GM23248 (cell line): ENCODE measurements at places on chromosomes 5 and 9.

GRCh38 chr5:154794525-154795234 is 39.5 kb downstream of the LARP1 start:
- DNase-seq = peak; percentile 23

DNA sequence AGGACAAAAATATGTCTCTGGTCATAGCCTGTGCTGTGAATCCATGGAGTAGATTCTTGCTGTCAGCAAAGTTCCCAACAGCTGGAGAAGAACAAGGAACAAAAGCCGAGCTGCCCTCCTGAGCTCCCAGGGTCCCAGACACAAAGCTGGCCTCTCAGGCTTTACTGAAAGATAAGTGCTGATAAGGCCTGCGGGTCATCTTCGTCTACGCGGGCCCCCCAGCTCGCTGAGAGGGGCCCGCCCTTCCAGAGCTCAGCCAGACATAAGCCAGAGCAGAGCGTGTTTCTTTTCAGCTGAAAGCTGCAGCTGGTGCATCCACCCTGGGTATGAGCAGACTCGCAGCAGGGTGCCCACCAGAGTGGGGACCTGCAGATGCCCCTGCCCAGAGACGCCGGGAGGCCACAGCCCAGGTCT is 84.7 kb downstream of the HSD17B3 start:
- no peak for DNase-seq

GRCh38 chr9:89426384-89426961 is 71.4 kb downstream of the SEMA4D start:
- no peak for DNase-seq

DNA sequence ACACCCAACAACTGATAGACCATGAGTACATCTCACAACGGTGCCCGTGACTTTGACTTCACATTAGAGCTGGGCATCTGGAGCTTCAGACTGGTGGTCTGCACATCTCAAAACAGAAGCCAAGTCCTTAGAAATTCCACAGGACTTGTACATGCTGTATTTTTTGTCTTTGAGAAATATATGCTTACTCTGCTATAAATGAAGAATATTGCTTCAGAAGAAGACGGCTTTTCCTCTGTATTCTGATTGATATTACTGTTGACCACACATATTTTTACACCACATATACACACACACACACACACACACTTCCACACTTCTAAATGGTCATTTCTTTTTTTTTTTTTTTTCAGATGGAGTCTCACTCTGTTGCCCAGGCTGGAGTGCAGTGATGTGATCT is 338.3 kb upstream of the KIF2A start:
- DNase-seq = no peak

DNA sequence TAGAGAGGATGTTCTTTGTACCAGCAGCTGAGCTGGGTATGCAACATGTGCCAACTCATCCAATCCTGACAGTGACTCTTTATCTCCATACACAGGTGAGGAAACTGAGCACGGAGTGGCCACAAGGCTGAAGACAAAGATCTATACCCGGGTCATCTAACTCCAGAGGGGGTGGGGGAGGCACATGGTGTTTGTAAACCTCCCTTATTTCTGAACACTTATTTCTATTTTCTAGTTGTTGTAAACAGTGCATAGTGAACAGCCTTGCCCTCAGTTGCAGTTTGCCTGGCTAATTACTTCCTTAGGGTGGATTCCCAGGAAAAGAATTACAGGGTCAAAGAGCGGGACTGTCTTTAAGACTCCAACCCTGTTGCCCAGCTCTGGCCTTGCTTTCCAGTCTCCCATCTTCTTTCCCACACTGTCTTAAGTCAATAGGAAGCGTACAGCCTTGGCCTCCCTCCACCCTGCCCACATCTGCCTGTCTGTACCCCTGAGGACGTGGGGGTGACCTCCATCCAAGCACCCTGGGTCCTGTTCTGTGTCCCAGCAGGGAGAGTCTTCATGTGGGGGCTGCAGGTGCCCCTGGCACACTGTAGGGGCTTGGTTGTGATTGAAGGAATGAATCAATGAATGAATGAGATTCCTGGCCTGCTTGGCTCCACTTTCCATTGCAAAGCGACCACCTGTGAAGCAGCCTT is 13.2 kb upstream of the FIBCD1 start:
- DNase-seq = no peak

GRCh38 chr9:97756991-97757390 is 59.9 kb upstream of the XPA start:
- no peak for DNase-seq

- DNase-seq = no peak
These were observed 139.1 kb upstream of the FSTL4 start for GRCh38 chr5:133751421-133751820.

- no peak for DNase-seq
These were observed 27.5 kb downstream of the ARL15 start for GRCh38 chr5:54282876-54283275.

DNA sequence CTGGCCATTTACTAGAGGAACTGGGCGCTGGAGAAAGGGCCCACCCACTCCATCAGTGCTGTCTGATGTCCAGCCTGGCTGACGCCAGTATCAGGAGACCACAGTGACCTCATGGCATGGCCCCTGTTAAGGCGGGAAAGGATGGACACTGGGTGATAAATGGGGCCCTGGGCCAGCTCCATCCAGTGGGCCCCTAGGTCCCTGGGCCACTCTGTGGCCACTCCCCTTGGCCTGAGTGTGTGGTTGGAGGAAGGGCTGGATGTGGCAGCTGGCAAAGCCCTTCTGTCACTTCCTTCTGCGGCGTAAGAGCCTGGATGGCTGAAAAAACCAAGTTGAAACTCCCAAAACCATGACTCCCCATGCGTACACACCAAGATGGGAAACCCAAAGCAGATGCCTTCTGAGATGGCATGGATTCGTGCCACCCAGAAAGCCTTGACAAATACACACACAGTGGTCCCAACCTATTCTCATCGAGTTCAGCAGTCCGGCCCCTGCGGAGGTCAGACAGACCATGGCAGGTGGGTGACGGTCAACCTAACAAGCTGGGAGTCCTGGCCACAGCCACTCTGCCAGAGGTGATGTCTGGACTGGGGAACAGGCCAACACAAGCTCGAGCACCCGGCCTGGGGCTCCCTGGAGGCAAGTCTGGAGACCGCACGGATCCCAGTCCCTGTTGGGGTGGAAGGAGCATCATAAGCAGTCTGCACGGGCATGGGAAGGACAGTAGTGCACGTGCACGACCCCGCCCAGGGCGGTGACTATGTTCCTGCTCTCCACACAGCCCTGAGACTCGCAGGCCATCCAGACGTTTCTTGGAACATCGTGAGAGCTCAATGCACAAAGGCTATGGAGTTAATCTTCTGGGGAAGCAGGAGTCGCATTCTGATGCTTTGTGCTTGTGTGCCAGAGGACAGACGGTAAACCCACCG is 45.2 kb upstream of the NOTCH1 start:
- no peak for DNase-seq

- no peak for DNase-seq
These were observed 11.2 kb downstream of the FXN start for GRCh38 chr9:69046723-69047122.

DNA sequence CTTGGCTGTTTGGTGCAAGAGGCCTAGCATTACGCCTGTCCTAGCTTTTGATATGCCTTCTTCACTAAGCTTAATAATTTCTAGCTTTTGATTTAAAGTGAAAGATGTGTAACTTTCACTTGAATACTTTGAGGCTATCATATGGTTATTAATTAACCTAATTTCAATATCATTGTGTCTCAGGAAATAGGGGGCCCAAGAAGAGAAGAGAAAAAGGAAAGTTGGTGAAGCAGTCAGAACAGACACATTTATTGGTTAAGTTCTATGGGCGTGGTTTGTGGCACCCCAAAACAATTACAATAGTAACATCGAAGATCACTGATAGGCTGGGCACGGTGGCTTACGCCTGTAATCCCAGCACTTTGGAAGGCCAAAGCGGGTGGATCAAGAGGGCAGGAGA is 40.9 kb upstream of the F2RL2 start:
- no peak for DNase-seq

DNA sequence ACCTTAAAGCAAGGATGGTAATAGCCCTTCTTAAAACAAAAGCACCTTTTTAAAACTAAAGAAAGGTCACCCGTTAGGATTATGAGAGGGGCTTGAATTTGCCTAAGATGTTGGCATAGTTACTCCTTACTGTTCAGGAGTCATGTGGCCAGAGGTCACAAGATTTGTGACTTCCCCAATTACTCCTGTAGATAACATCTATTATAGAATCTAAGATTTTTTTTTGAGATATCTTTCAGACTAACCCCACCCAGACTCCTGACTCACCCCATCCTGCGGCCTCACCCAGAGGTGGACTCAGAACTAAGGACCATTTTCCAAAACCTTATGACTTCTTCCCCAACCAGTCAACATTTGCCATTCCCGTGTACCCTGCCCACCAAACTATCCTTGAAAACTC is 2.4 kb downstream of the CD180 start:
- no peak for DNase-seq

GRCh38 chr9:132732326-132733259 is 62.3 kb downstream of the GTF3C4 start:
- DNase-seq = peak; percentile 7

GRCh38 chr9:15138357-15138686 is 168.7 kb downstream of the TTC39B start:
- DNase-seq = no peak

GRCh38 chr5:107980923-107981692 is 310.4 kb upstream of the EFNA5 start:
- no peak for DNase-seq

- peak; percentile 1 for DNase-seq
These were observed 257.7 kb downstream of the MCTP1 start for GRCh38 chr5:95027151-95027721.

GRCh38 chr9:85425153-85425611 is 316.6 kb downstream of the AGTPBP1 start:
- peak; percentile 67 for DNase-seq

GRCh38 chr5:68055686-68056085 is 159.9 kb upstream of the PIK3R1 start:
- no peak for DNase-seq

- DNase-seq = no peak
These were observed 287.8 kb upstream of the TMEM161B start for GRCh38 chr5:88556406-88556805.

GRCh38 chr5:97547999-97548738 is 365.1 kb upstream of the RIOK2 start:
- DNase-seq = no peak

DNA sequence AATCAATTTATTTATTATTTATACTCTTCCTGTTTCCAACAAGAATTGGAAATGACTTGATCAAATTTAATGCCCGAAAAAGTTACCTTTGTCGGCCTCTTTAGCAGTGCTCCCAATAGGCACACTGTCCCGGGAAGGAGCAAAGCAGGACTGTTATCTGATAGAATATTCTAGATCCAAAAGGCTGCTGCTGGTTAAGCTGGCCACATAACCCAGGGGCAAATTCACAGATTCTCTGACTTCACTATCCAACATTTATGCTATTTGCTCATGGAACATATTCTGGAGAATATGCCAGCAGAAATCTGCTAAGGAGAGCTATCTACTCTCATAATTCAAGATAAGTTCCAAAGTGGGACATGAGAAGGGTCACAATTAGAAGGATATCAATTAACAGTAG is 100.2 kb upstream of the DMAC1 start:
- DNase-seq = no peak

DNA sequence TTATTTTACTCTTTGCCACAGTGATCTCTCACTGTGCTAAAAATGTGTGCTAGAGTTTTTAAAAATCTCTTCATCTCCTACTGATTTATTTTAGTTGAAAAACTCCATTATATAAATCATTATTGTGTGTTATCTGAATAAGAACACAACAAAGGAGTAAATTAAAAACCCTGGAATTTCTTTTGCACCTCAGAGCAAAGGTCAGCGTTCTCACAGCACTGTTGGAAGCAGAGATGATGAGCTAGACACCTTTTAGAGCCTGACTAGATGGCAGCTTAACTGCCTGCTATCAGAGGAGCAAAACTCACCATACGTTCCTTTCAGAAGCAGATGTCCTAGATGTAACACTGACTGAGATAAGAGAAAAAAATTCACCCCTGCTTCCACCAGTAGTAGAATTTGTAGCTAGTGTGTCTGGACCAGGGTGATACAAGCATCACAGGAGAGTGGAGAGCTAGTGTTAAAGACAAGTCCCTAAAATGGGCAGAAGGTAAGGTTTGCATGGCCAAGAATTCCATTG is 147.1 kb downstream of the ENTREP1 start:
- DNase-seq = no peak

GRCh38 chr9:87259543-87260518 is 237.8 kb upstream of the DAPK1 start:
- DNase-seq = peak; percentile 66

- peak; percentile 95 for DNase-seq
These were observed at the start of gene TOR4A for GRCh38 chr9:137277329-137278041. TOR4A (plus strand) TSS chr9:137277726; CDS start chr9:137278690, 964 bp downstream.

DNA sequence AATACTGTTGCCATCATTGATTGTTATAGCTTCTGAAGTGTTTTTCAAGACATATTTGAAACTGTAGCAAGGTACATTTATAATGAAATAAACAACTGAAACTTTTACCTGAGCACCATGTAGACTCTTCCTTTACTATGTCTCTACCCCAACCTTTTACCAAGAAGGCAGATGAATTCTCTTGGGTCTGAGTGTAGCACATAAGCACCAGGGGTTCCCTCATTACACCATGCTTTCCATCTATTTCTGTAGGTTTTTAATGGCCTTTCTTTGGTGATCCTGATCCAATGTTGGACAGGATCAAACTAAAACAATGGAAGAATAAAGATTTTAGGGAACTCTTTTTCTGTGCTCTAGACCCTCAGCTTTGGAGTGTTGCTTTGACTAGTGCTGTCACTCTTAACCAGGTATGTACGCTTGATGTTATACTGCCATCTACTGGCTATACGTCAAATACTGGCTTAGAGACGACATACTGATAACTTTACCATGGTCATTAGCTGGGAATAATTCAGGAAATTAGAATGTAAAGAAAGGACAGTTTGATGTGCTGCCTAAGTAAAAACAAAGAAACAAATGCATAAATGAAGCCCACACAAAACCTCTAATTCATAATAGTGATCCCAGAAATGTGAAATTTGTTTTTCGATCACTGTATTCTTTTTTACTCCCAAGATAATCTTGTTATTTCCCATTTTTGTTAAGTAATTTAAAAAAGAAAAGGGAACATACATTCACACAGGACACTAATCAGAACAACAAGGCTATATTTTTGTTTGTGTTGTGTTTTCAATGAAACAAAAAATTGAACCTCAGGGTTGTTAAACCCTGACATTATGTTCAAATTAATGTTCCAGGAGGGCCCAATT is 30.7 kb downstream of the IFNW1 start:
- peak; percentile 68 for DNase-seq

- DNase-seq = no peak
These were observed 86.5 kb downstream of the ANKRD55 start for GRCh38 chr5:56146674-56147073.

GRCh38 chr9:87850391-87850790 is 32.3 kb upstream of the SPATA31E1 start:
- peak; percentile 97 for DNase-seq

GRCh38 chr5:14838396-14839319 is 32.9 kb downstream of the ANKH start:
- no peak for DNase-seq
